ENCODE measurements at places on chromosomes 6 and 20.

GRCh38 chr20:61883857-61884393, 181.8 kb downstream of the TAF4 start:
- no peak for DNase-seq

DNA sequence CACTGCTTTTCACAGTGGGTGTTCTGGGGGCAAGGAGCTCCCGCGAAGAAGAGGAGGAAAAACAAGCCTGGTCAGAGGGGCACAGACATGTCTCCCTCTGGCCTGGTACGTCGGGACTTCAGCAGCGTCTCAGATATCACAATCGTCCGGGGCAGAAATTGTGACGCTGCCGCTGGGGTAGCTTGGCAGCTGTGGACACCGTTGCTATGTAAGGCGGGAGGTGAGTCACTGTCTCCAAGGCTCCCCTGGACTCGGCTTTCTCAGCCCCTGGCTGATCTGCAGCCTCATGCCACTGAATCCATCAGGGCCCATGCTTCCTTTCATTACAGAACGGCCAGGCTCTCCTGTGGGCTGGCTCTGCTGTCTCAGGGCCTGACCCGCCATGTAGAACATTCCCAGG, 98.7 kb downstream of the SULF2 start:
- DNase-seq = no peak

DNA sequence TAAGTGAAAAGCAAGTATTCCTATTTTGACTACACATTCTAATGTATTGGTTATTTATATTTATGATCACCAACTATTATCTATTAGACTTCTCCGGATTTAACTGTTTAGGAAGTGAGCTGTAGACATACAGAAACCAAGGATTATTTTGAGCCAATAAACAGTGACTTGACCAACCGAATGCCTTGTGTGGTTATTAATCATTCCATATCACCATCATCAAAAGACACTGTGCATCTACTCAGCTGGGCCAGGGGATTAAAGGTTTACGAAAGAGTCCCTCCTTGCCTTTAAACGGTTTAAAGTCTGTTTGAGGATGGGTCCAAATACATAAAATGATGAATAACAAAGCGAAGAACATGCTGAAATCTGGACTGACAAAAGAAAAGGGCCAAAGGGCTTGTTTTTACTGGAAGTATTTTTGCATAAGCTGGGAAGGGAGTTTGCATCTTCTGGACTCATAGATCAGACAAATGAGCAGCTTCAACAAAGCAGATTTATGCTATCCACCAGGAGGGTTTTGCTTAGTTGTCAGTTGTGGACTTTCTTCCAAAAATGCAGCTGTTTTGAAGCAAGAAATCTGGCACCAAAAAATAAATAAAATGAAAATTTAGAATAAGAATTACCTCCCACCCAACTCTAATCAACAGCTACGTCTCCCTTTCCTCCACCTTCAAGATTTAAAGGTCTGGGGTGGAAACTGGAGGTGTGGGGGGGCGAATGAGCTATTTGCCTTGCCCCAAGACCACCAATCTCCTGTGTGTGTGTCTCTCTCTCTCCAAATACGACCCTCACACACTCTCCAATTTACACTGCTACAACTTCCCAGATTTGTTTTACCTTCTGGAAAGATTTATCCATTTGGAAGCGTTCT, 33.6 kb upstream of the ID4 start:
- DNase-seq = no peak

DNA sequence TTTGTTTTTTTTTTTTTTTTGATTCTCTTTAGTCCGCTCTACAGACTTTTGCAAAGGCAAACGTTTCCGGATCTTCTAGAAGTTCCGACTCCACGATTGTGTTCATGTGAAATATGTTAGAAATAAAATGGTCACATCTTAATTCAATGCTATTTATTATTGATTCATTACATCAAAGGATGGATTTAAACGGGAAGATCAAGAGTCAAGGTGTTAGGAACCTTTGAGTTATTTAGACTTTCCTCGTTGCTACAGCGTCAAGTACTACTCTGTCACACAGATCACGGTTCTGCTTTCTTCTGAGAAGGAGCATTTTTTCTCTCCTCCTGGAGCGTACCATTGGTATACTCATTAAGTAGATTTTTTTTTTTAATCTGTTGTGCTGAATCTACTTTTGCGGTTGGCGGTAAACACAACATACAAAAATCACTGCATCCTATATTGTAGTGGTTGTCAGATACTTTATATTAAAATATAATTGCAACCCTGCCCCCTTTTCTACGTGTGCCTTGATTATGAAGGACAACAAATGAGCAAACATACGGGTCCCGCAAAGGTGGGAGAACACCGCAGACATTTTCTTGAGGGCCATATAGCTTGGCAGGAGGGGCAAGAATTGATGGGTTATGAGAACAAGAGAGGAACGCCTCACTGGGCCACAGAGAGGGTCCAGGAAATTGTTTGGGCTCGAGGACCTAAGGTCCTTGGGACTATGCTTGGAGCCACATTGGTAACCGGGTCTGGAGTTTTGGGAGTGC, 17.5 kb downstream of the HMGN4 start:
- DNase-seq = no peak
